ENCODE measurements at places on chromosomes 4 and X.

DNA sequence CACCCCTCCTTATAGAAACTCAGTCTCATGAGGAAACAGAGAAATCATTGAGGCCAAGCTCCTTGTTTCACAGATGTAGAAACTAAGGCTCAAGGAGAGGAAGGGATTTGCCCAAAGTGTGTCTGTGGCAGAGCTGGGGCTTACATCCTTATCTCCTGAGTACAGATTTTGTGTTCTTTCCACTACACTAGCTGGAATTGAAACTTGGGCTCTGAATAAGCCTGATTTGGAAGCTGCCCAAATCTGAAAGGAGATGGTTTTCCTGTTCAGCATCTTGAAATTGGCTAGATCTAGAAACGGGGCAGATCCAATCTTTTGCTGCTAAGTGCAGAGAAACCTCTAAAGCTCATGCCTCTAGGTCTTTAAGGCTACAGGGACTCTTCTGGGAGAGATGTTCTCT lies 24.3 kb downstream of the AWAT2 start:
- no peak for ATAC-seq

- ATAC-seq: no peak
These were observed 160.5 kb downstream of the ADAMTS3 start for GRCh38 chr4:72408568-72408967.

DNA sequence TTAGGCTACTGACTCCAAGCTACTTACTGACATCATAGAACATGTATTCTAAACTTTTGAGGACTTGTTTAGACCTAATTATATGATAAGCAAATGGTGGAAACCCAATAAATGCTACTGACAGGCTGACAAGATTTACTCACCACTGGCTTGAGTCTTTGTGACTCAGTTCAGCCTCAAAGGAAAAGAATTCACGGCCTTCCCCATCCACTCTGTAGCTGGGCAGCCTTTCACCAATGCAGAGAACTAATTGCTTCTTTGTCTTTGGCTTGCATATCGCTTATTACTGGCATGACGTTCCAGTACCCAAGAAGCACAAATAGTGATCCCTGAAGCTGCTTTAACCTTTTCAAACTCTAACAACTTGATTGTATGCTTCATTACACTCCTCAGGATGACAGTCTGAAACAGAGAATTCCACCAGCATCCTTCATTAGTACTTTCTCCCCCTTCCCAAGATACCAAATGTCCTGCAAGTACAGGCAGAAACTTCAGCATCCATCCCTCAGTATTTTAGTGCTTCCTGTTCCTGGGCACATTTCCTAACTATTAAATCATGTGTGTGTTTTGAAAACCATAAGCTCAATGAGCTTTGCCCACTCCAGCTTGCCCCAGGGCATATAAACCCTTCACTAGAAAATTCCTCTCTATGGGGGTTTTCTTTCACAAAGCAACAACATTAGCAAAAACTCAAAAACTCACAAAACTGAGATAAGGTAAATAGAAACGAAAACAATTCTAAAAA lies 298.1 kb upstream of the SLC7A11 start:
- ATAC-seq: no peak

- ATAC-seq: no peak
These were observed 1.8 kb downstream of the FGFR3 start for GRCh38 chr4:1794809-1795298.

DNA sequence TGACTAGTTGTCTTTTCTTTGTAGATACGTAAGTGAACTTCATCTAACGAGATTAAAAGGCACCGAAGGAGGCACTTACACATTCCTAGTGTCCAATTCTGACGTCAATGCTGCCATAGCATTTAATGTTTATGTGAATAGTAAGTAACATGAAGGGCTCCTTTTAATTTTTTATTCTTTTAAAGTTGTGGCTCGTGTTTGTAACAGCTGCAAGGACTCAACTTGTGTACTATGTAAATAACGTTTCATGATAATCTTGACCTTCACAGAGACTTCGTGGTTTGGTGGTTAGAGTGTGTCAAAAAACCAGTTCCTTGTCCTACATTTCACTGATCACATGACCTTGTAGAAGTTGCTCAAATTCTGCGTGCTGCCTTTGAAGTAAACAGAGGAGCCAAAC lies 51.6 kb downstream of the KIT start:
- ATAC-seq: no peak

DNA sequence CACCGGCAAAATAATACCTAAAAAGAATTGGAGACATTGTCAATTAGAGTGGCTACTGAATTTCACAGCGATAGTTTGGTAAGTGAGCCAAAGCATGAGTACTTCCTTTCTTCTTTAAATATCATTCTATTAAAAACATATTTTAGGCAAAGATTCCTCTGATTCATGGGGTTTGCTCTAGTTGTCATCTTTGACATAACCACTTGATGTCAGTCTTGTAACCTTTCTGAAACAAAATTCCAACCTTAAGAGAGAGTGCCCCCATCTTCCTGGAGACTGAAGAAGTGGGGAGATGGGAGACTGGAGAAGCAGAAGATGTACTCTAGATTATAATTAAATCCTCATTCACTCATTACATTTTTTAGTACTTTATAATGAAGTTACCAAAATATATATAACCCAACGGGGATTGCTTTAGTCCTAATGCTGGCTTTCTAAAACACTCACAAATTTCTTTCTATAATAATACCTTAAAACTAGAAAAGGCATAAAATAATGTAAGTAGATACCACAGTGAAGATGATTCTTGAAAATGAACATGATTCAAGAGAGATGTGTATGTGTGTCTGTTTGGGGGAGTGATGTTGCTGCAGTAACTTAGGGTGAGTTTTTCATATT lies 96.4 kb downstream of the EMCN start:
- ATAC-seq: no peak

DNA sequence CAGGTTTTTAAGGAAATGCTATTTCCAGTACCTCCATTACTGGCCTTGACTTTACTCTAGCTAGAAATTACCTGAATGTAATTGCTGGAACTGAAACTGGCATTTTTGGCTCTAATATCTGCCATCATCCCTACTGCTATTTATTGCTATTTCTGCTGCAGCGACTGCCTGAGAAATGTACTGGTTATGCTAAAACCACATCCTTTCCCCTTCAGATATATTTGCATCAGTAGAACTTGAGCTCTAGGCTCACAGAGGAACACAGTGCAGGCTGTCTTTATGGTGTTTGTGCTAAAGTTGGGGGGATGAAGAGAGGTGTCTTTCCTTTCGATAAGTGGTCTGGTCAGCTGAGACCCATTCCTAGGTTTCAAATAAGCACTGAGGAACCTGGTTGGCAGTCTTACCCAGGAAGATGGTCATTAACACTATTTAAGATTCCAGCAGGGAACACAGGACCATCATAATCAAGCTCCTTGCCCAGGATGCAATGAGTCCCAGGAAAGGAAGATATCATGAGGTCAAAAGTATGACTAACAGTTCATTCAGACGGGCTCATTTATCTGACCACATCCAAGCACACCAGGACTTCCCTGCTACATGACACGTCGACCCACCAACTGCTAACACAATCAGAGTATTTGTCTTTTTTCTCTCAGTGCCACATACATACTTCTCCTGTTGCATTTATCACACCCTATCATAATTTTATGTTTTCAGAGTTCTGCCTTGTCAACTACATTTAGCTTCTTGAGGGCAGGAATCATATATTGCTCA lies 137.4 kb downstream of the GABRA3 start:
- no peak for ATAC-seq

GRCh38 chr4:10981576-10981975 lies 297.0 kb upstream of the CLNK start:
- ATAC-seq: no peak

GRCh38 chrX:23844502-23845138 lies 61.6 kb downstream of the SAT1 start:
- ATAC-seq: no peak

DNA sequence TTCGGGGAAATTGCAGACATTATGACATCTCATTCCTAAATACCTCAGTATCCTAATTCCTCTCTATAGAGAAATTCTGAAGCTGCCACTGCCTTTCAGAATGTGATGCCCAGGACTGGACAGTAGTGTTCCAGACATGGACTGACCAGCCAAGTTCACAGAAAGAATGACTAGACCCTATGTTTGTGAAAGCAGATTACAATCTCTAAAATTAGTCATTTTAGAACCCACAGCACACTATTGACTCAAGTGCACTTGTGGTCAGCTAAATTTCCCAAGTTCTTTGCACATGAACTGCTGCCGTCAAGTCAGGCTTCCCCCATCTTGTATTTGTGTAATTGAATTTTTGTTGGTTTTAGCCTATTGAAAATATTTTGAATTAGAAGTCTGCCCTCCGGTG lies 81.0 kb upstream of the ESX1 start:
- no peak for ATAC-seq

GRCh38 chr4:4866124-4866865 lies 6.8 kb downstream of the MSX1 start:
- ATAC-seq: no peak

- peak; percentile 91 for ATAC-seq
These were observed 22.4 kb downstream of the GAB1 start for GRCh38 chr4:143358923-143359643.

- no peak for ATAC-seq
These were observed 76.8 kb downstream of the LNX1 start for GRCh38 chr4:53514509-53514908.

GRCh38 chr4:101977076-101977475 lies 186.5 kb downstream of the BANK1 start:
- no peak for ATAC-seq

DNA sequence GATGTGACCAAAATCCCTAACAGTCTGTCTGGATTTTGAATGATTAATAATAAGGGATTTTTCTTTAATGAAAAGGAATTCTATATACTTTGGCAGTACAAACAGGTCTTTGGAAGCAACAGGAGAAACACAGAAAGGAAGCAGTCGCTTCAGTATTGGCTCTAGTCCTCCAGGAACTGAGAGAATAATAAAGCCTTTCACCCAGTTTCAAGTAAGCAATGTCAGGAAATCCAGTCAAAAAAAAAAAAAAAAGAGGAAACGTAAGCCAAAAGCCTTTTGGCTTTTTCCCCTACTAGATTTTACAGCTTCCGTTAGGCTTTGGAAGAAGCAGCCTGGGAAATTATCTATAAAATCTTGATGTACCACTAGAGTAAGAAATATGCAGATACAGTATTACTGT lies 61.7 kb upstream of the HDAC8 start:
- no peak for ATAC-seq

DNA sequence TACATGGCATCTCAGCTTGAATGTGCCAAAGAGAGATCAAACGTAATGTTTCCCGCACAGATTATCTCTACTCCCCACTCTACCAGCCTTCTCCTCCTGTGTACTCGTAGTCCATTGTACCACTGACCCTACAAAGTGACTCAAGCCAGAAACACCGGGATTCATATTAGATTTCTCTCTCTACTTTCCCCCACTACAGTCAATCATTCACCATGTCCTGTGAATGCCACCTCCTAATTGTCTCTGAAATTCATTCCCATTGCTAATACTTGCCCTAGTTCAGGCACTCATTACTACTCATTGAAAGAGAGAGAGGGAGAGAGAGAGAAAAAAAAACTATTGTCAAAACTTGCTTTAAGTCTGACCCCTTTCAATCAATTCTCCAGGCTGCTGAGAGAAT lies 78.2 kb upstream of the LHFPL1 start:
- ATAC-seq: no peak

- ATAC-seq: no peak
These were observed 292.4 kb downstream of the SLC7A11 start for GRCh38 chr4:137949746-137950145.

DNA sequence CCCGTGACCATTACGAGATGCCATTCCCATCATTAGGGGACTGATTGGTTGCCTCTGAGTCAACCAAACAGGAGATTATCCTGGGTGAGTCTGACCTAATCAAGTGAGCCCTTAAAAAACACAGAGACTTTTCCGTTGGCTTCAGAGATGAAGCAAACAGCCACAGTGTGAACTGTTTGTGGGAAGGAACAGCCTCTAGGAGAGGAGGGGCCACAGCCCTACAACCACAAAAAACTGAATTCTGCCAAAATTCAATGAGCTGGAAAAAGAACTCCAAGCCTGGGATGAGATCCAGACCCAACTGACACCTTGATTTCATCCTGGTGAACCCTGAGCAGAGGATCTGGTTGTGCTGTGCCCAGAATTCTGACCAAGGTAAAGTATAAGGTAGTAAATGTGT lies 31.3 kb upstream of the TBL1X start:
- no peak for ATAC-seq

DNA sequence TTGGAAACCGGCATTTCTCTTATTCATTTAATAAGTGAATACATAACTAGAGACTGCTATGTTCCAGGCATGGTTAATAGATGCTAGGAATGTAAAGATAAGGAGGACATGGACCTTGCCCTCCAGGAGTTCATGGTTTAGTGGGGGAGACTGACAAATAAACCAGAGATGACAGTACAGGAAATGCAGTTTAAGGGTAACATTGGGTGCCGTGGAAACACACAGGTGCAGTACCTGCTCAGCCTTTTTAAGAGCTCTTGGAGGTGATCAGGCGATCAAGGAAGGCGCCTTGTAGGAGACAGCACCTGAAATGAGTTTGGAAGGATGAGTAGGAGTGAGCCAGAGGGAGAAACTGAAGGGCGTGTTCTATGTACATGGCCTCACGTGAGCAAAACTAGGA lies 145.8 kb downstream of the AASDH start:
- no peak for ATAC-seq

DNA sequence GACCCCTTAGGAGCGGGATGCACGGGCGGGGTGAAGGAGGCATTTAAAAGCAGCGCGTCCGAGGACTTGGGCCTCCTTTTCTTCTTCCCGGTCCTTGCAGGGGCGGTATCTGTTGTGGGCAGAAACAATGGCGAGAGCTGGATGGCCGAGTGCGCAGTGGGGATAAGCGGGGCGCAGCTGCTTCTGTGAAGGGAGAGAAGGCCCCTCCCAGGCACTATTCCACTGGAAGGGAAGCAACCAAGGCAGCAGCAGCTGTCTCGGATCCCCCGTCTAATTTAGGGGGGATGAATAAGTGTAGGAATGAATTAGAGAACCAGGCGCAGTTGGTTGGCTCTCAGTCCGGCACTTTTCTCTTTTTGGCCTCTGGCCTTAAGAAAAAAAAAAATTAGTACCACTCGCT lies 995 bp downstream of the SMARCA5 start:
- no peak for ATAC-seq
